Stimulated activated CD8-positive, alpha-beta memory T cell treated with anti-CD3 and anti-CD28 coated beads, Interleukin-2, amount 100 ng/mL, for 48 hours (primary cell): ENCODE measurements at places on chromosomes 5 and 9.

- DNase-seq = no peak
Observed at GRCh38 chr5:170166101-170166500, 60.4 kb downstream of the FOXI1 start.

DNA sequence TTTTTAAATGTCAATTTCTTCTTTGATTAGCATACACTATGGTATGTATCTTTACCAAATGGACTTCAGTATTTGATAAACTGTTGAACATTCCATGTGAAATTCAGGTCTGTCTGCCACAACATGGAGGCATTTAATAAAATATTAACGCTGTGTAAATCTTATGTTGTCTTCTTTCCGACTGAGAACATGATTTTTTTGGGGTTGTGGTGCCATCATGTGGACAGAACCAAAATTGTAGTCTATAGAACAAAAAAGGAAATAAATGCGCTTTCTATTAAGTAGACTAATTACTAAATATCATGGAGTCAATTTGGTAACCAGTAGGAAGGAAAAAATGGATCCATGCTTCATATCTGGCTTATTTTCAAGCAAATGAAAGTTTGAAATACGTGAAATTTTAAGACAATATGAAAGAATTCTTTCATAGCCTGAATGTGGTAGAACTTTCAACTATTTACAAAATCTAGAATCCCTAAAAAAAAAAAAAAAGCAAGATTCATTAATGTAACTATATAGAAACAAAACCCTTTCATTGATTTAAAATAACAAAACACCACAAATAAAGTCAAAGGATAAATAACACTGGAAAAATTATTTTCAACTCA, 2.8 kb upstream of the PLK2 start:
- DNase-seq = no peak

GRCh38 chr9:94445863-94446262, 109.0 kb upstream of the PCAT7 start:
- DNase-seq = no peak

DNA sequence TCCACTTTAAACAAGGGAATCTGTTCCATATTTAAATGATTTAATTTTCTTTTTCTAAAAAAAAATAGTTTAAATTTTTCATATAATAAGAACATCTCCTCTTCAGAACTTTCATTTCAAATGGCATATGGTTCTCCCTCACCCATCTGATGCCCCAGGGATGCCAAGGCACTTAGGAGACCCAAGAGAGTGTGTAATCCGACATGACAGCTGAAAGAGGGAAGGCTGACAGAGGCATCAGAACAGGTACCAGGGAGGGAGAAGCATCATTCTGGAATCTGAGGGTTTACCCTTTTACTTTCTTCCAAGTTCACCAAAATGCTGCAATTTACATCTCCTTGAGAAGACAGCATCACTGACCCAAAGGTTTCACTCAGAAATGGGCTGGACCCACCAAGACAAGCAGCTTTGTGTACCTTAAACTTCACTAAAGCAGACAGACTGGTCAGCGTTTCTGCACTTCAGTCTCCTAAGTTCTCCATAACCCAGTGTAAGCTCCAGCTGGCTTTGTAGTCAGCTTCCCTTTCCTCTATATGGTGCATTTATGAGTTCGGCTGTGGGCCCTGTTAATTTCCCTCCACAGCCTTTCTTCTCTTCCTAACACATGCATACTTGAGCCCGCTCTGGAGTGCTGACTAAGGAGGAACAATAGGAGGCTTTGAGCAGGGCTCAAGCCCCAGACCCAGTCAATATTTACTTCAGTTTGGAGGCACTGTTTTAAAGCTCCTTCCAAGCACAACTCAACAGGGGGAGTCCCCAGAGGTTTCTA, 17.7 kb downstream of the EFNA5 start:
- DNase-seq = no peak
